Panc1 (cell line): ENCODE measurements at places on chromosomes 13 and 19.

DNA sequence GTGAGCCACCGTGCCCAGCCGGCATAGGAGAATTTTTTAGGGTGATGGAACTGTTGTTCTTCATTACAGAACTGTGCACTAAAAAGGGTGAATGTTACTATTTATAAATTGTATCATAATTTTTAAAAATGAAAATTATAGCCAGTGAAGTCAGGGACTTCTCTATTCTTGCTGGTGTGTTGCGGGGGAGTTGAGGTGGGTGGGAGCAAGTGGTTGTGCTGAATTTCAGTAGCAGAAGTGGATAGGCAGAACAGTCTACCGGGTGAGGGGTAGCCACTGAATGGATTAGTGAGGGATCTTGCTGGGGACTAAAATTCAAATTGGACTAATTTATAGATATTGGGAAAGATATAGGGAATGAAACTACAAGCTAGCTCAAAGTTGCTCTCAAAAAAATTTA lies 74.0 kb downstream of the CAB39L start:
- no peak for DNase-seq

GRCh38 chr19:47111006-47111621 lies 2.5 kb downstream of the ZC3H4 start:
- no peak for DNase-seq

GRCh38 chr13:27036236-27036981 lies 135.2 kb downstream of the USP12 start:
- no peak for DNase-seq

DNA sequence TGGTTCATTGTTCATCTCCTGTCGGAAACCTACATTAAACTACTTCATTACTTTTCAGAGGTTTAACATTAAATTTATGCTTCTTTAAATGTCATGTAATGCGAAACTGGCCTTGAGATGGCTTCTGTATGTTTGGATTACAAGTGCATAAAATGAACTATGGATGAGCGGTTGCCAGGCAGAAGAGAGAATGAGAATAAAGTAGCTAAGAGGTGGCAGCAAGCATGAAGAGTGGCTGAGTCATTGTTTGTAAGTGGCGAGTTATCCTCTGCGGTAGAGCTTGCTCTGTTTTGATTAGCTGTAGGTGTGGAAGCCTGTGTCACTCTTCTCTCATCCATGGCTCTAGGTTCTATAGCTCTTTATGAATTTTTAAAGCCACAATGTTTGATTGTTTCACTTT lies 1139.6 kb upstream of the PCDH9 start:
- no peak for DNase-seq

DNA sequence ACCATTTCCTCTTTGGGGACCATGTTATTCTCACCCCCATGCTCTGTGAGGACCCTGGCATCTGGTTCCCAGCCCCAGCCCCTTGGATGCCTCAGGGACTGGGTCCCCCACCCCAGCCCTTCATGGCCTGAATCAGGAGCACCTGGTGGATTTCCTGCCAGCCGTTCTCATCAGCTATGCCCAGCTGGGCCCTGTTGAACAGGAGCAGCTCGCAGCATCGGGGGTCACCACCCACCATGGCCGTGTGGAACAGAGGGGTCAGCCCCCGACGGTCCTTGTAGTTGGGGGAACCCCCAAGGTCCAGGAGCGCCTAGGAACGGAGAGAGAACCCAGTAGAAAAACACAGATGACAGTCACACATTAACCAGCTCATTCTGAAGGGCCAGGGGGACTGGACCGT lies 7.8 kb downstream of the SHANK1 start:
- no peak for DNase-seq

GRCh38 chr19:2129486-2129885 lies 21.9 kb downstream of the AP3D1 start:
- DNase-seq = no peak

DNA sequence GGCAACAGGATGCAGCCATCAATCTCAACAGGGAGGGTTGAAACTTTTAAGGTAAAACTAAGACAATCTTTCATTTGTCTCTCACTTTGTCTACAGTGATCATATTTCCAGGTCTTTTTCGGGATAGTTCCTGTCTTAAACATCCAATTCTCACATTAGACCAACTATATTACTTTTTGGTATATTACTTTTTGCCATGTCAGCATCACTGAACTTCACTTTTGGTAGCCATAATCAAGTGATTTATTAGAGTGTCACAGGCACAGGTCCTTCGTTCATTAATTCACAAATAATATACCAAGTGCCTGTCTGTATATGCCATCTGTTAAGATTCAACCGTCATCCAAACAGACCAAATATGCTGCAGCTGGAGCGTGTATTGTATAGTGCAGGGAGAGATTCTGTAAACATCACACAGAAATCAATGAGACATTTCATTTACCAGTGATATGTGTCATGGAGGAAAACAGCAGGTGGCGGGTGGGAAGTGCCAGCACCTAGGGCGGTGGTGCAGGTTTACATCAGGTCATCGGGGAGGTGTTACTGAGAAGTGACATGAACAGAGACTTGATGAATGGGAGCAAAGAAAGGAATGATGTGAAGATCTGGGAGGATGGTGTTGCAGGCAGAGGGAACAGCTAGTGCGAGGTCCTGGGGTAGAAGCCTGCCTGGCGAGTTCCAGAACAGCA lies 24.9 kb downstream of the ARHGEF7 start:
- no peak for DNase-seq

DNA sequence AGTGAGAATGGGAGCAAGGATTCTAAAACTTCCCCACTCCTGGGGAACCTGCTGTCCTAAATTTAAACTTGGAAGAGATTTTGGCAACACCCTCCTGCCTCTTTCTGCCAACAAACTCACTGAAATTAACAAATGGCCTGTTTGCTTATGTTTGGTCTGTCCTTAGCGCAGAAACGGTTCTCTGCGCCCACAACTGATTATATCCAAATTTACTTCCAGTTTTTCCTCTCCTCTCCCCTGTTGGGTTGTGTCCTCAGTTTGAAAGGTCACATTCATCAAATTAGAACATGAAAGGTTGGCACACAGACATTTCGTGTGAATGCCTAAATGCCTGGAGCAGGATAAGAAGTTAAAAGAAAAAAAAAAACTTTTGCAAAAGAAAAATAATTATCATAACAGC lies 56.4 kb upstream of the MRI1 start:
- DNase-seq = no peak

- no peak for DNase-seq
These were observed 241.4 kb downstream of the ENOX1 start for GRCh38 chr13:43545317-43545874.

DNA sequence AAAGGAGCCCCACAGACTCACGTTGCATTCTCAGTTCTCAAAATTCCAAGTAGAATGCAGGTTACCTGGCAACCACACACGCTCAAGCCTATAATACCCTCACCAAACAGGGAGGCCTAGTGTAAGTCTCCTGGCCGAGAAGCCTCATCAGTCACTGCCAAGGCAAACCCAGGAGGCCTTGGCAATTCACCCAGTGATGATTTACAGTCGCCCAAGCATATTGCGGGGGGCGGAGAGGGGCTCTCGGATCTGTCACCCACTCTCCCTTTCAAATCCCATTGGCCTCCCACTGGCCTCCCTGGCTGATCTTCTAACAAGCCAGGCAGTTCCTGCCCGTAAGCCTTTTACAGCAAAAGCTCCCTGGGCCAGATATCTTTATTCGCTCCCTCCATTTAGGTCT lies 1.1 kb downstream of the AKAP8L start:
- DNase-seq = no peak

DNA sequence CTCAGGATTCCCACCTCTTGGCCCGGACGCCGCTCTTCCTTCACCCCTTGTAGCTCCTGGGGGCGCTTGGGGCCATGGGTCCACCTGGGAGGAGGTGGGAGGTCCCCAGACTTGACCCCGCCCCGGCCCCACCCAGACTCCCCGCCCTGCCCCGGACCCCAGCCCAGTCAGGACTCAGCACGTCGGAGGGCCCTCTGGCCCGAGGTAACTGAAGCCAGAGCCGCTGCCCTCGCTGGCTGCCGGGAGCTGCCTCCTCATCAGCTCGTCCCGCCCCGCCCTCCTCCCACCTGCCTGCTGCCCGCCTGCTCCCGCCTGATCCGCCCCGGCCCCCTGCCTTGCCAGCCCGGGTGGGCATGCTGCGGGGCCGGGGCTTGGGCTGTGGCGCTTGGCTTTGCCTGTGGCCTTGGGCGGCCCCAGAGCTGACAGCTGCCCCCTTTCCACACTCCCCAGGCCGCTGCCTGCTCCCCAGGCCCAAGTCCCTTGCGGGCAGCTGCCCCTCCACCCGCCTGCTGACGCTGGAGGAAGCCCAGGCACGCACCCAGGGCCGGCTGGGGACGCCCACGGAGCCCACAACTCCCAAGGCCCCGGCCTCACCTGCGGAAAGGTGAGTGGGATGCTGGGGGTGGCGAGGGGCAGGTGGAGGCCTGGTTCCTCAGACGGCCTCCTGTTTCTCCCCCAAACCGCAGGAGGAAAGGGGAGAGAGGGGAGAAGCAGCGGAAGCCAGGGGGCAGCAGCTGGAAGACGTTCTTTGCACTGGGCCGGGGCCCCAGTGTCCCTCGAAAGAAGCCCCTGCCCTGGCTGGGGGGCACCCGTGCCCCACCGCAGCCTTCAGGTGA lies 9.4 kb downstream of the ARHGAP33 start:
- DNase-seq = no peak

DNA sequence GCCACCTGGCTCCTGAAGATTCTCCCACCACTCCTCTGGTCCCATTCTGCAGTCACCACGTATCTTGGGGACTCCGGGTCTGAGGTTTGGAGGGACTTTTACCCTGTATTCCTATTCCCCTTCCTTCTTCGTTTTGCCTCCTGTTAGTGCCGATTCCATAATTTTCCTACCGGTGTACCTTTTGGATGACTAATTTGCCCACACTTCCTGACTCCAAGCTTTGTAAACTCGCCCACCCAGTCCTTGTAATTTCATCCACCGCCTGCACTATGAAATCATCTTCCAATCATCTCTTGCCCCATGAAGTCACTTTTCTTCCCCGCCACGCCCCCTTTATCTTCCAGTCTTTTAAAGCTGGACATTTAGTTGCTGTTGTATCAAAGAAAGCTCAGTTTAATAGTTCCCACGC lies 572 bp downstream of the UCHL3 start:
- DNase-seq = no peak

- no peak for DNase-seq
These were observed 385.1 kb upstream of the HTR2A start for GRCh38 chr13:47281991-47282390.

GRCh38 chr13:22848539-22849052 lies 332.2 kb upstream of the SGCG start:
- no peak for DNase-seq

- DNase-seq = no peak
These were observed 325.4 kb downstream of the TEX29 start for GRCh38 chr13:111645598-111646455.

- no peak for DNase-seq
These were observed 58.8 kb upstream of the ZNF681 start for GRCh38 chr19:23817519-23817918.

- no peak for DNase-seq
These were observed 5.5 kb downstream of the ZBTB7A start for GRCh38 chr19:4061178-4061682.

DNA sequence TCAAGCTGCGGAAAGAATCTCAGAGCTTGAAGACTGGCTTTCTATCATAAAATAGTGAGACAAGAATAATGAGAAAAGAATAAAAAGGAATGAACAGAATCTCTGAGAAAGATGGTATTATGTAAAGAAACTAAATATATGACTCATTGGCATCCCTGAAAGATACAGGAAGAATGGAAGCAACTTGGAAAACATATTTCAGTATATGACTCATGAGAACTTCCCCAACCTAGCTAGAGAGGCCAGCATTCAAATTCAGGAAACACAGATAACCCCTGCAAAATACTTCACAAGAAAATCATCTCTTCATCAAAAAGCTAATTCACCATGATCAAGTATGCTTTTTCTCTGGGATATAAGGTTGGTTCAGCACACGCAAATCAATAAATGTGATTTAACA lies 2318.0 kb downstream of the PCDH9 start:
- DNase-seq = no peak

- DNase-seq = no peak
These were observed 1.0 kb downstream of the IFT88 start for GRCh38 chr13:20567881-20568528.

DNA sequence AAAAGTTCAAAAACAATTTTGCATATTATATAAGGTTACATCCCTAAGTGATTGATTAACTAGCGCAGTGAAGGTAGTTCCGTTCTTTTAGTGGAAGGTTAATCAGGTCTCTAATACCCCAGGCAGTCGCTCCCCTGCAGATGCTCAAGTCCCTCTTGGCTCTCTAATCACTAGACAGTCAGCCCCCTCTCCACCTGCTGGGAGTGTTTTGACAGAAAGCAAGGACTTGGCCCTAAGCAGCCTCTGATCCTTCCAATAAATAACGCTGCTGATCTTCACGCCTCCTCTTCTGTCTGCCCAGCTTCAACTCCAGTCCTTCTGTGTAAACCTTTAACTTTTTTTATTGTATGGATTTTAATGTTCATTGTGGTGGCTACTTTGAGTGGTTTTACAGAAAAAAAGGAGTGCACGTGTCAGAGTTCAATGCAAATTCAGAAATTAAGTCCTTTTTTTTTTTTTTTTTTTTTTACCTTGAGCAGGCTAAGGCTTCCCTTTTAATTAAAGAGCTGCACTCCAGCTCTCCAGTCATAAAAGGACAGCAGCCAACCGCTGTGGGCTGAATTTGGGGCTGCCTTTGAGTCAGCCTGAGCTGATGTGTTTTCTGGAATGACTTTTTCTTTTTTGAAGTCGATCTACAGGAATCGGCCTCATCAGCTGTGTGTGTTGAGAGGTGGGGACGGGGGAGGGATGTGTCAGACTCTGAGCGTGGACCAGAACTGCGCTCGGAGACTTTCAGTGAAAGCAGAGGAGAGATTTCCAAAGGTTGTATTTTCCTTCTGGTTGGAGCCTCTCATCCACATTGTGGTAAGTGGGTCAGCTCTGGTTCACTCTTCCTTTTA lies 33.8 kb upstream of the MYO16 start:
- DNase-seq = no peak

GRCh38 chr13:59301174-59301567 lies 862.6 kb downstream of the DIAPH3 start:
- DNase-seq = no peak

DNA sequence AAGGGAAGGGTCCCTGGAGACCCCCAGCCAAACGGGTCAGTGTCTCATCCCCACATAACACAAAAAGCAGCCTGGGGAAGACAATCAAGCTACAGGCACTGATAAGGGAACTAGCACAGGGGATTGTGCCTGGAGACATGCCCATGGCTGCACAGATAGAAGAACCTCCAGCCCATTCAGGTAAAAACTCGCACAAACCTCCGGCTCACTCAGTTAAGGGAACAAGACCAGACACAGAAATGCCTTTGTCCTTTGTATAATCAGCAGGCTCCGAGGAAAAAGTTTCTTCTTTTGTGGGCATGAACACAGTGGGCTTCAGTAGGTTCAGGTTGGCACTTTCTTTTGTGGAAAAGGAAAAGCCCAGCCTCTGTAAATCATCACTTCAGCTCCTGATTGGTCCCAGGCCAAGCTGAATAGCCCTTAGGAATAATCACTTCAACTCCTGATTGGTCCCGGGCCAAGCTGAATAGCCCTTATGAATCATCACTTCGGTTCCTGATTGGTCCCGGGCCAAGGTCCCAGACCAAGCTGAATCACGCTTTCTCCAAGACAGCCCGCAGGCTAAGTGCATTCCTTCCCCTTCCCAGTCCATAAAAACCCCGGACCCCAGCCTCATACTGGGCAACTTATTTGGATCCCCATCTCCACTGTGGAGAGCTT lies 5.0 kb upstream of the ZNF230 start:
- DNase-seq = no peak

GRCh38 chr13:33174931-33175330 lies 110.6 kb downstream of the STARD13 start:
- no peak for DNase-seq

GRCh38 chr19:13212759-13213330 lies 62.6 kb downstream of the IER2 start:
- peak; percentile 43 for DNase-seq

- DNase-seq = no peak
These were observed 18.7 kb downstream of the LSM4 start for GRCh38 chr19:18304208-18304457.

- no peak for DNase-seq
These were observed 1676.9 kb downstream of the PCDH9 start for GRCh38 chr13:65553096-65553727.
